NCI-H187 (cell line): ENCODE measurements at places on chromosomes 4 and X.

GRCh38 chrX:45900766-45901615, 644.2 kb downstream of the ZNF674 start:
- DNase-seq, result no peak

GRCh38 chr4:31768756-31769155, 1048.6 kb downstream of the PCDH7 start:
- DNase-seq, result no peak

- no peak for DNase-seq
These were observed 1.0 kb upstream of the HTR2C start for GRCh38 chrX:114582698-114583395.

- no peak for DNase-seq
These were observed 343.9 kb upstream of the NOCT start for GRCh38 chr4:138671606-138672084.

- DNase-seq, result no peak
These were observed 5.1 kb downstream of the AP1S2 start for GRCh38 chrX:15849555-15849954.

DNA sequence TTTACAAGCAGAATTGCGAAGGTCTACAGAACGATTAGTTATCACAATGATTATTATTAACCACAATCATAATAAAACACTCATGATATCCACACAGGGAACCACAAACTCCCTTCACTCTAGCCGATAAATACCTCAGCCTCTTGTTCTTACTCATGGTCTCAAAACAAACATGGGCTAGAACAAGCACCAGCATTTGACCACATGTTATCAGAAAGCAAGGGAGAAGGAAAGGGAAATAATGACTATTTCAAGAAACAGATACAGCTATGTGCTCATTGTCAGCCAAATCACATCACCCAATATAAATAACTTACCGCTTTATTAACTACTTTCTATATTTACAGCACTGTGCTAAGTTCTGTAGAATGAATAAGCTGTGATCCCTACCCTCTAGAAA, 663.2 kb upstream of the HTR2C start:
- DNase-seq, result no peak
